Neuronal stem cell (in vitro differentiated cells): ENCODE measurements at places on chromosomes 16 and 17.
A peak's percentile ranks its signal among the peaks of the same experiment; 100 is the strongest.

DNA sequence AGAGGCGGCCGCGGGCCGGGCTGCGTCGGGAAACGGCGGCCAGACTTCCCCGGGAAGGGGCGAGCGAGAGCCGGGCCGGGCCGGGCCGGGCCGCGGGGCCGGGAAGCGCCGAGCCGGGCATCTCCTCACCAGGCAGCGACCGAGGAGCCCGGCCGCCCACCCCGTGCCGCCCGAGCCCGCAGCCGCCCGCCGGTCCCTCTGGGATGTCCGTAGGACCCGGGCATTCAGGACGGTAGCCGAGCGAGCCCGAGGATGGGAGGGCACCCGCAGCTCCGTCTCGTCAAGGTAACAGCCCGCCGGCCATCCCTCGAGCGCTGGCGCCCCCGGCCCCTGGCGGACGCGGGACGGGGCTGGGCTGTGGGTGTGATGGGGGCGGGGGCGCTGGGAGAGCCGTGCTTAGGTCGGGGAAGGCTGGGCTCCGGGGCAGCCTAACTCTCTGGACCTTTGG is at the start of gene CRHR1:
CRHR1 (plus strand) TSS at position 28 of the 448 bp plus-strand sequence; CDS start at position 253, 225 bp downstream.
- DNase-seq, result peak; percentile 35

GRCh38 chr16:69112285-69113129 is 7.1 kb downstream of the HAS3 start:
- peak; percentile 56 for DNase-seq

DNA sequence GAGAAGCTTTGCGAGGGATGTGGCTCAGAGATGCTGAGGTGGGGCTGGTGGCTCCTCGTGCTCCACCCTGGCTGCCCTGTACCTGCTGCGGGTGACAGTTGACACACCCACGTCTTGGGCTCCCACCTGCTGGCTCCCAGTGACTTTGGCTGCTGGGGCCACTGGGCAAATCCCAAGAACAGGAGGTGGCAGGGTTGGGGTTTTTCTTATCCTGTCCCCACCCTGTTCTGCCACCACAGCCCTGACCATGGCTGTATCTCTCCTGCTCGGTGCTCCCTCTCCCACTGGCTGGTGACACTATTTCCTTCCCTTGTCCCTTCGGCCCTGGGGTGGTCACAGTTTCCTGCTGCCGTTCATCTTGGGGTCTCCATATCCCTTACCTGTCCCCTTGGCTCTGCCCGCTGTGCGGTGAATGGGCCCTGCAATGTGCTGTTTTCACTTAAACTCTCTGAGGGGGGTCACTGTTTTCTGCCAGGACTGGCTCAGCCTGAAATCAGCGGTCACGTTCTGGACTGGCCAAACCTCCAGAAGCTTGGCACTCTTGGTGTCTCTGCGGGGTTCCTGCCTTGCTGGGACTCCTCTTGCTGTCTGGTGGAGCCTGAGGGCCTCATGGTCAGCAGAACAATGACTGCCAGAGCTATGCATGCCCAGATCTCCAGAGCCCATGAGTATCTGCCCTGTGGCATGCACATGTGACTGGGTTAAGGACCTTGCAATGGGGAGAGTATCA is 144.2 kb downstream of the IRF8 start:
- DNase-seq, result no peak

DNA sequence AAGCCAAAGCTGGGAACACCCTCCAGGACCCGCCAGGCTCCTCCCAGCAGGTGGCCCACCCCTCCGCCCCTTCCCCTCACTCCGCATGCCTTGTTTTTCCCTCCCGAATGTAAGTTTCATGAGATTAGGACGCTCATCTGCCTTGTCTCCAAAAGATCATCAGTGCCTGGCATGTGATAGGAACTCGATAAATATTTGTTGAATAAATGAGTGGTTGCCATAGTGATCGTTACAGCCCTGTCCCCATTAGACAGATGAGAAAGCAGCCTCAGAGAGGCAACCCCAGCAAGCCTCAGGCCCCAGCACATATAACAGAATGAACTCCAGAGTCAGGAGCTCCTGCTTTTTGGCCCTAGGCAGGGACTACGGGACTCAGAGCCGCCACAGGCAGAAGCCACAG is 5.0 kb downstream of the CAMKK1 start:
- DNase-seq, result no peak

GRCh38 chr17:64129765-64130558 is at the start of gene ERN1:
Gene ERN1, minus strand, starts transcription at chr17:64130144. Its CDS starts 115 bp downstream, at chr17:64130029.
- peak; percentile 92 for DNase-seq

GRCh38 chr17:48335858-48336500 is 94.0 kb downstream of the SKAP1 start:
- DNase-seq, result peak; percentile 58

GRCh38 chr17:45230787-45231480 is 9.2 kb downstream of the FMNL1 start:
- DNase-seq, result no peak

DNA sequence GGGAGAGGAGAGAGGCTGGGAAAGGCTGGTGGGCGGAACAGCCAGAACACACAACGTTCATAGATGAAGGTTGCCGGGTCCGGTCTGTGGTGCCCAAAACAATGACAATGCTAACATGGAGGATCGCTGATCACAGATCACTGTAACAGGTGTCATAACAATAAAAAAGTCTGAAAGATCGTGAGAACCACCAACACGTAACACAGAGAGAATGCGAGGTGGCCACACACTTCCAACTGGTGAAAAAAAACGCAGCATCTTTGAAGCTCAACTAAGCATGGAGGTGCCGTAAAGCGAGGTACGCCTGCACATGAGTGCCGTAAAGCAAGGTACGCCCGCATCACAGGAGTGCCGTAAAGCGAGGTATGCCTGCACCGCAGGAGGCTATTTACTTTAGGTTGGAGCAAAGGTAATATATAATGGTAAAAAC is 42.3 kb downstream of the ABR start:
- no peak for DNase-seq

DNA sequence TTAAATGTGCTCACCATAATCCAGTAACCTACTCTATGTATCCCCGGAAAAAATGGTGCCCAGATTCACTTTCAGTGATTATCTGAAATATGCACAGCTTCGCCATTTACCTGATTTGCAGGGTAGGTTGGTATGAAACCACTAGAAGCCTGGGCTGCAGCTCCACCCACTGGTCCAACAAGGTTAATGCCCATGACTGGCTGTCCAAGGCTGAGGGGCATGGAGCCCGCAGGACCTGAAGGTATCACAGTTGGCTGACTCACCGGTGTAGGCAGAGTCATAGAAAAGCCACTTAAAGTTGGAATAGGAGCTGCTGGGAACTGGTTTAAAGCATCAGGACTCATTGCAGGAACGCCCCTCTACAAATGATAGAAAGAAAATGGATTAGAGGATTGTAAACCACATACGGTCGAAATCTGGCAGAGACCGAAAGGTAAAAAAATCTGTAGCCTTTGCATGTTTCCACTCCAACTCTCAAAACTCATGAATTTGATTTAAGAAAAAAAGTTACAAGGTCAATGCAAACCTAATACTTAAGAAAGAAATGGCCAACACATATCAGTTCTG is 38.6 kb downstream of the SYNRG start:
- DNase-seq, result peak; percentile 17

DNA sequence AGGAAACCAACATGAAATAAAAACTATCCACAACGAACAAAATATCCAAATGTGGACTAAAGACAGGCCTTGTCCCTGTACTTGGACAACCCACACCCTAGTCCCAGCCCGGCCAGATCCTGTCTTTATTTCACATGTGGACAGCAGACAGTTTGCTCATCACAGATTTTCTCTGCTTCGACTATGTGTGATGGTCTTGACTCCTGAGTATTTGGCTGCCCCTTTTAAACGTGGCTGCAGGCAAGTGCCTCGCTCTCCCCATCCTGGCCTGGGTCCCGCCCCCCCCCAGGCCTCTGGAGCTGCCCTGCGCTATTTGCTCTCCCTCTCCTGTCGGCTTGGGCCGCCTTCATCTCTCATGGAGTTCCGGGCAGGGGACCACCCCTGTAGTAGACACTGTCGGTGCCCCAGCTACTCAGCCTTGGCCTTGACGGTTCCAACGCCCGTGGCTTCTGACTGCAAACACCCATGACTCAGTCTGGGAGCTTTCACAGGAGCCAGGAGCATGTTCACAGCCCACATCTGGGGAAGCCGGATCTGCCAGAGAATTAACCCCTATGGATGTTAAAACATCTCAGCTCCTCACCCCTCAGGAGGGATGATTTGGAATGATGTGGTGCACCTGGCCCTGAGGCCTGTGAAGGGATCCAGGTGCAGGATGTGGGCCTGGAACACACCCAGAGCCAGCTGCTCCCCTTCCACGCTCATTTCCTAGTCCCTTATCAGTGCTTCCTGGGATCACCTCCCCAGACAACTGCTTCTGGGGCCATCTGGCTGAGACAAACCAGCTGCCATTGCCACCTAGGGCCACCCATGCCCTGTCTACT is 229.7 kb upstream of the RPL38 start:
- no peak for DNase-seq

DNA sequence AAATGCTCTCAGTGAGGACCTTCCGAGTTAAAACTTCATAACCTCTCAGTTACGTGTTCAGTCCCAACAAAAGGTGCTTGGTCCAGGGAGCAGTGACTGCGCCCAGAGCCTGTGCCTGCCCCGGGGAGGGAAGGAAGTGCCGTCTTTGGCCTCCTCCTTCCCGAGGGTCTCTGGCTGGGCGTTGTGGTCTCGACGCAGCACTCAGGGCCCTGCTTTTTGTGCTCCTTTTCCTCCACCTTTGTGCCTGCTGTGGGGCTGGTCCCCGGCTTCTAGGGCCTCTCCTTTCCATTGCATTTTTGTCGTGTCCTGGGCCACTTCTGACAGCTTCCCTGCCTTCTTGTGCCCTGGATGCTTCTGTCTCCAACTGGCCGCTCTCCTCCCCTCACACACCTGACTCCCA is 29.1 kb downstream of the CRAMP1 start:
- DNase-seq, result no peak

DNA sequence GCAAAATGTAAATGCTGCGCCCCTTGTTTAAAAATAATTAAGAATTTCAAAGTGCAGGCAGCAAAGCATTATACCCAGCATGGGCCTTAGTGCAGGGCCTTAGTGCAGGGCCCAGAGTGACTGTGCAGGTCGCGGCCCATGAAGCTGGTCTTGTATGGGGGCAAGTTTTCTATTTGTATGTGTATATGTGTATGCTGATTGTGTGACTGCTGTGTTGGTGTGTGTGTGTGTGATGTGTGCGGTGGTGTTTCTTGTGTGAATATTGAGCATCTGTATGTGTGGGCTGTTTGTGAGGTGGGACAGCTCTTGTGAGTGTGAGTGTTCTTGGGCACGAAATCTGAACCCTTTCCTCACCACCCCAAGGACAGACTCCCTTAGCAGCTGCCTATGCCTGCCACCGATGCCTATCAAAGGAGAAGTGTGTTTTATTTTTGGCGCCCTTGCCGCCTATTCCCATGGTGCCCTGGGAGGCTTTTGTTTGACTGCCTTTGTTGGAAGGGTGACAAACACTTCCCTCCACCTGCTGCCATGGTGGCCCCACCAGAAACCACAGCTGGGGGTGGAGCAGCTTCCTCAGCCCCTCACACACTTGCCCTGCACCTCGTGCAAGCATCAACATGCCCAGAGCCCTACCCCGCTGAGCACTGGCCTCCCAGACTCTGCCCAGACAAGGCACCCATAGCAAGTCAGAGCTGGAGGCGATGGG is 18.0 kb downstream of the CCR7 start:
- no peak for DNase-seq

DNA sequence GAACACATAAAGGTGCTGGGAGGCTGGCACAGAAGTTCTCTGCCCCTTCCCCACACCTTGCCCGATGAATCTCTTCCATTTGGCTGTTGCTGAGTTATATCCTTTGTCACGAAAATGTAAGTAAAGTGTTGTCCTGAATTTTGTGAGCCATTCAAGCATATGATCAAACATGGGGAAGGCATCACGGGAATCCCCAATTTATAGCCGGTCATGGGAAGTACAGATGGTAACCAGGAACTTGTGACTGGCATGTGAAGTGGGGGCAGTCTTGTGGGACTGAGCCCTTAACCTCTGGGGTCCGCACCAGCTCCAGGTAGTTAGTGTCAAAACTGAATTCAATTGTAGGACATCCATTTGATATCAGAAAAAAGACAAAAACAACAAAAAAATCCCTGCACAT is 13.2 kb downstream of the TOM1L2 start:
- no peak for DNase-seq

GRCh38 chr16:19804538-19805323 is 79.9 kb downstream of the GPRC5B start:
- no peak for DNase-seq

- no peak for DNase-seq
Observed at GRCh38 chr16:56967733-56968132, 6.0 kb downstream of the CETP start.

GRCh38 chr17:3892095-3892998 is 506 bp downstream of the CAMKK1 start:
- peak; percentile 57 for DNase-seq

DNA sequence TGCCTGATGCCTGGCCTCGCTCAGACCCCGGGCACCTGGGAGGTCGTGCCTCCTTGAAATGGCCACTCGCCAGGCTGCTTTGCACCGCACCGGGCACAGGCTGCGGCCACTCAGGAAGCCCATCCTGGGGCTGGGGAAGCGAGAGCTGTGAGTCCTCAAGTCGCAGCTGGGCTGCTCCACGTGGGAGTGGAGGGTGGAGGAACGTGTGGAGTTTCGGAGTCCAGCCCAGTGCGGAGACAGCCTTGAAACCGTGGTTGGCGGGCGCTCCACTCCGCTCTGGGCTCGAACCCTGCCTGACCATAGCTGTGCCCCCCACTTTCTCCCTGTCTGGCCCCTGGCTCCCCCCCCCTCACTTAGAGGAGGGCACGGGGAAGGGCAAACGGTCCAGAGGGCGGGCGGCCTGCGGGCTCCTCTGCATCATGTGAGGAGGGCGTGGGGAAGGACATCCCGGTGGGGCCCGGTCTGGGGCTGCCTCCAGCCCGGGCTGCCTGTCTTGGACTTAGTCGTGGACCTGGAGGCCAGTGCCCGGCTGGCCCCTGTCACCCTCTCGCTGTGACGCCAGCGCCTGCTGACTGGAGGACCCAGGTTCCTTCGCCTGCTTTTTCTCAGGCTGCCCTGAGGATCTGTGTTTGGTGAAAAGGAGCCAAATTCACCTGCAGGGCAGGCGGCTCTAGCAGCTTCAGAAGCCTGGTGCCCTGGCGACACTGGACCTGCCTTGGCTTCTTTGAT is 2.5 kb downstream of the UBE2I start:
- no peak for DNase-seq

- no peak for DNase-seq
Observed at GRCh38 chr17:71232801-71233559, 887.8 kb upstream of the SOX9 start.

- DNase-seq, result no peak
Observed at GRCh38 chr17:64736804-64737492, 74.8 kb upstream of the SMURF2 start.

DNA sequence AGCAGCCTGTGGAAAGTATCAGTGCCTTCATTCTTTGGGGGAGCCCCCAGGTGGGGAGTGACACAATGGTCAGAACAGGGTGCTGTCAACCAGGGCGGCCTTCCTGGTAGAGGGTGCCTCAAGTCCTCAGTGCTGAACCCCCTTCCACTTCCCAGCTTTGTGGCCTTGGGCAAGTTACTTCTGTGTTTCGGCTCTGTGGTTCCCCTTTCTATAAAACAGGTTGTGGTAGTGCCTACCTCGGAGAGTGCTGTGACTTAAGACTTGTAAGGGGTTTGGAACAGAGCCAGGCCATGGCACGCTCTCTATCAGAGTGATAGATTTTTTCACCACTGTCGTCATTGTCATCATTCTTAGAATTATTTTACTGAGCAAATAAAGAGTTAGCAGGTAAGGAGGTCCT is 141.1 kb downstream of the CCDC182 start:
- DNase-seq, result no peak

GRCh38 chr17:10731408-10731879 is 1.6 kb upstream of the TMEM220 start:
- DNase-seq, result no peak

- DNase-seq, result no peak
Observed at GRCh38 chr16:55444754-55445485, 34.1 kb upstream of the MMP2 start.
